ENCODE measurements at places on chromosomes 4 and X. TPM values are rescaled to one million over a fixed set of nuclear protein-coding genes. Genes with fewer than 3 reads are reported as not detected.

DNA sequence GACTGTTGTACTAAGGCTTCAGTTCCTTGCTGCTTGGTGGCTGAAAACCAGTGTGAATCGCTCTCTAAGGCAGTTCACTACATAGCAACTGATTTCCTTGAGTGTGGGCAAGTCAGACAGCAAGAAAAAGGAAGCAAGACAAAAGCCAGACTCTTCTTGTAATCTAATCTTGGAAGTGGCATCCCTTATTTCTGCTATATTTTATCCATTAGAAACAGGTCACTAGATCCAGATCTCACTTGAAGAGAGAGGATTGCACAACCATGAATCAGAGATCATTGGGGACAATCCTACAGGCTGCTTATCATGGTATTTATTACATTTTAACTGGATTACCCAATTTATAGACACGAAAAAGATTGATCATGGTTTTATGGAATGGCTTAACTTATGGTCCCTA lies 684.5 kb downstream of the GRID2 start:
- DNase-seq, result no peak

- no peak for DNase-seq
Observed at GRCh38 chr4:104015680-104016079, 295.9 kb upstream of the TACR3 start.

DNA sequence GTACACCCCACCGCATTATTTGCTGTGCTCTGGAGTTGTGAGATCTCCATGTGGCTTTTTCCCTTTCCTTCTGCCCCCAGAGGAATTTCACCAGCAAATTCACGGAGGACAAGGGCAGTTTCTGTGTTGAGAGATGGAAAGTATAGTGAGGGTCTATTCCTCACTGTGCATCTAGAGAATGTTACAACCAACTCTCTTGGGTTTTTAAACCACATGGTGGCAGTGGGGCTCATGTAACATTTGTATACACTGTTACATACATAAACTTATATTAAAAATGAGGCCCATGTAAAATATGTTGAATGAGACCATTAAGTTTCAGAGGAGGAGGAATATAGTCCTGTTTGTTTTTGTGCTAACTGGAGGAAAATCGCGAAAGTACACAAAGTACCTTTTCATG lies 909 bp upstream of the PRKG2 start:
- DNase-seq, result no peak

- DNase-seq, result no peak
Observed at GRCh38 chrX:75892749-75893148, 107.7 kb upstream of the MAGEE2 start.

GRCh38 chr4:177441061-177441802 lies 1.0 kb downstream of the AGA start:
- peak; percentile 70 for DNase-seq

DNA sequence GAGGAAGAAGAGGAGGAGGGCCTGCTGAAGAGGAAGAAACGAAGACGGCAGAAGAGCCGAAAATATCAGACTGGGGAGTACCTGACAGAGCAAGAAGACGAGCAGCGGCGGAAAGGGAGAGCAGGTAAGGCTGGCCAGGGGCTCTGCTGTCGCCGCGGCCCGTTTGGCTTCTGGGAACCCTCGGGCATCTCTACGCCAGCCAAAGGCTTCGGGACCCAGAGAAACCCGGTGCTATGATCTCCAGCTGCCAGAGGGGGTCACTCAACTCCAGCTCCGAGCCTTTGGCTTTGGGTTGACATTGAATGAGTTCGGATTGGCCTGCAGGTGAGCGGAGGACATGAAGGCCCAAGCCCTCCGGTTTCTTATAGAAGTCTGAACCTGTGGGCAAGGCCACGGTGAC lies 42.8 kb downstream of the BCORL1 start:
- no peak for DNase-seq

DNA sequence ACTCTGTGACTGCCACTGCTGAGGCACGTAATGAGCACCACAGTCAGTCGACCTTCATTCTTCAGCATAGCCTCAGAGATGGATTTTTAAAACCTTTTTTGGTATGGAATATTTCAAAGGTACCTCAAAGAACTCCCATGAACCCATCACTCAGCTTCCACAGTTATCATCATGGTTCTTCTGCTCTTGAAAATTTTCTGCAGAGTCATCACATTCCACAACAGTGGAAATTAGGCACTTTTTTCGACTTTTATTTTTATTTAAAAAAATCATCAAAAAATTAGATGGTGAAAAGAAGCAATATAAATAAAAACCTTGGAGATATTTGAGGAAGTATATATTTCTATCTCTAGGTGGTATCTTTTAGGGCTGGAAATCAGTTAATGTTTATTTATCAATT lies 37.5 kb downstream of the TBC1D19 start:
- DNase-seq, result no peak

GRCh38 chr4:126740687-126741086 lies 892.1 kb upstream of the INTU start:
- no peak for DNase-seq

GRCh38 chr4:93918856-93919255 lies 90.3 kb downstream of the ATOH1 start:
- DNase-seq, result no peak

DNA sequence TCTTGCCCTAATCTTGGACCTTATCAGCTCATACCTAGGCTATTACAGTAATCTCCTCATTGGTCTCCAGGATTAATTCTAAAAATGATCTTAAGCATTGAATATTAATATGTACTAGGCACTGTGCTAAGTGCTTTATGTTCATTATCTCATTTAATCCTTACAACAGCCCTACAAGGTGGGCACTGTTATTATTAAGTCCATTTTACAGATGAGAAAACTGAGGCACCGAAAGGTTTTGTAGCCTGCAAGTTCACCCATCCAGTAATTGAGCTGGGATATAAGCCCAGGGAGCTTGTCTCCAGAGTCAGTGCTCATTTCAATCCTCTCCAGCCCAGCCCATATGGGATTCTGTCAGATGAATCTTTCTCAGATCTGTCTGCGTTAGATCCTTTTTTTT lies 20.8 kb downstream of the SLC25A43 start:
- no peak for DNase-seq

- DNase-seq, result no peak
Observed at GRCh38 chrX:136273986-136274385, 22.8 kb upstream of the MAP7D3 start.

GRCh38 chrX:154724993-154725756 lies 25.7 kb downstream of the GAB3 start:
- peak; percentile 57 for DNase-seq

- DNase-seq, result no peak
Observed at GRCh38 chr4:77613267-77613666, 7.6 kb downstream of the CXCL13 start.

- no peak for DNase-seq
Observed at GRCh38 chr4:88333741-88334405, 44.8 kb upstream of the HERC6 start.

DNA sequence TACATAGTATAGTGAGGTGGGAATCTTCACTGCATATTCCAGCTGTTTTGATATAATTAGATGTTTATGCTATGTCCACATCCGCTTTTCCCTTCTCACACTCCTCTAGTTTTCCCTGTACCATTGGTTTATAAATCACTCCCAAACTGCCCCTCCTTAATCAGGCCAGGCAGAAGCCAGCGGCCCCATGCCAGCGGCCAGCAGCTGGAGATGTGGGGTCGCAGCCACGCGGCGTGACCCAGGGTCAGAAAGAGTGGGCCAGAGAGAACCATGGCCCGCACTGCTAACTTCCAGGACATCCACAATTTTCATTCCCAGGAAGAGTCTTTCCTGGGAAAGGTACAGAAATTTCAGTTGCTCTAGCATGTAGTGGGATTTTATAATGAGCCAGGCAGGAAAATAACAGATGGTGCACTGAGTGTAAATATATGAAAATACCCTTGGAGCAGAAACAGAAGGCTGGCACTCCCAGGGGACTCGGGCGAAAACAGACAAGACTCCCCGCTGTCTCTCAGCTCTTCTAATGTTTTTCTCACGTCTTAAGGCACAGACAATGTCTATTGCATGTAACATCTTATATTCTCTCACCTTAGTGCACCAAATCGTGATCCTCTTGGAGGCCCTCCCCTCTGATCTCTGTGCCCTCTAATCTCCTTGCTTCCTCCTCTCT lies 145.9 kb upstream of the ZFP42 start:
- no peak for DNase-seq

DNA sequence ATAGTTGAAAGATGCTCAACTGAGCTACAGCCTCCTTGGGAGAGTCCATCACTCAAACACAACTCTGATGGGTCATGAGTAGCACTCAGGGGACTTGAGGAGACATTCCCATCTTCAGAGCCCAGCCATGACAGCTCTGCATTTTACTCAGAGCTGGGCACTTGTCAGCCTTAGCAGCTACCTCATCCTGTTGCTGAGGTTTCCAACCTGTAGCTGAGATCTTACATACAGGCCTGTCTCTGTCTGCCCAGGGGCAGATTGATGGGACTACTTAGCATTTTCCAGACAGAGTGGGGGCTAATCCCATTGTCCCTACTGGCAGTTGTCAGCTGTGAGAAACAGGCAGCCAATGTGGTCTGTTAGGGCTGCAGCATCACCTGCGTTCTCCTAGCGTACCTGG lies 3.5 kb downstream of the FHDC1 start:
- DNase-seq, result no peak

DNA sequence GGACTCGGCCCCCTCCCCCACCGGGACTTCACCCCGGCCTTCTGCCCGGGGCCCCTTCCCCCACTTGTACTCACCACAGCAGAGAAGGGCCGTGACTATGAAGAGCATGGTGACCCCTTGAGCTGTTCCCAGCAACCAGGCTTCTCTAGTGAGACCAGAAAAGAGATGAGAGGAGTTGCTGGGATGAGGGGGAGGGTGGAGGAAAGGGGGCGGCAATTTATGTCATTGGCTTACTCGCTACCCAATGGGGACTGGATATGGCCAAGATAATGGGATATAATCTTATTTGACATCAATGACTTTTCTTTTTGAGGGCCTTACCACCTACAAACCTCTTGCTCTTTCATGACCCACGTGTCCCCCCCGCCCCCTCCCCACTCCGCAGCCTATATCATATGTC lies 9.9 kb downstream of the IGSF1 start:
- no peak for DNase-seq

TRIM60 gene
- not detected for total RNA-seq

IQCM gene
- not detected for total RNA-seq

WAS gene
- total RNA-seq, result 99.0 TPM

EGFL6 gene
- 2.2 TPM for total RNA-seq

RPL10 gene
- total RNA-seq, result 2,364 TPM

CPLX1 gene
- 1.0 TPM for total RNA-seq

TBC1D1 gene
- 61.6 TPM for total RNA-seq

RPA4 gene
- 0.78 TPM for total RNA-seq

VSIG4 gene
- not detected for total RNA-seq

XG gene
- not detected for total RNA-seq

GPC4 gene
- total RNA-seq, result 0.05 TPM
